Substantia nigra (tissue), 51 donors: ENCODE measurements at places on chromosomes 7 and 10.

GRCh38 chr7:87058744-87059524 lies 520 bp downstream of the ELAPOR2 start:
- DNase-seq, result peak; percentile 14

- DNase-seq, result no peak
Measured at GRCh38 chr10:101563007-101563406, 25.1 kb downstream of the POLL start.

- no peak for DNase-seq
Measured at GRCh38 chr7:65927489-65928448, 54.2 kb downstream of the GUSB start.

GRCh38 chr10:46268076-46268881 lies 18.5 kb upstream of the ANTXRL start:
- no peak for DNase-seq

- no peak for DNase-seq
Measured at GRCh38 chr7:43232366-43232765, 119.9 kb downstream of the HECW1 start.

DNA sequence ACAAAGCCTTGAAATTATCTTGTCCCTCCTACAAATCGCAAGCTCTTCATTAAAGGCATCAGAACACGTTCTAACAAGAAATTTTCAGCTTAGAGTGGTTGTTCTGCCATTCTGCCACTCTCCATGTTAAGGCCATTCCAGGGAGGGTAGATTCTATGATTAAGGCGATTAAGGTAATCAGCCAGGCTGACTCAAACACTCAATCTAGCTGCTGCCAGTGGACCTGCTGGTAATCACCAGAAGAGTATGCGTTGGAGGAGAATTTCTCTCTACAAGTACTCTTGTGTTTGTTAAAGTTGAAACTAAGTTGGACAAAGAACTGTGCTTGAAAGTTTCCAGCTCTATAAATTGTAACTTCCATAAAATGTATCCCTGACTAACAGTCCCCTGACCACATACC lies 149.2 kb upstream of the COL1A2 start:
- DNase-seq, result no peak

DNA sequence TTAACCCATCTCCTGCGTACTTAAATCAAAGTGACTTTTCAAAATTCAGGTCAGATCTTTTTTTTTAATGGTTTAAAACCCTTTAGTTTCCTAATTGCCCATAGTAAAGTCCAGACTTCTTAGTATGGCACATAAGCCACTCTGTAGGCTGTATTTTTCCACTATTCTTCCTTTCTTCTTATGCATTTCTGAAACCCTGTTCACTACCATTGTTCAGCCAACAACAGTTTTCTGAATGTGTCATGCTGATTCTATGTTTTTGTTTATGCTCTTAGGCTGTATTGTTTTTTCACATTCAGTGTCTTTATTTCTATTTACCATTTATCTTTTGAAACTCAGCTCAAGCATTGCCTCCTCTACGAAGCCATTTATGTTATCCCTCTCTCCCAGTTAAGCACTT lies 26.7 kb downstream of the CCSER2 start:
- DNase-seq, result no peak

- no peak for DNase-seq
Measured at GRCh38 chr10:91389636-91390512, 20.3 kb upstream of the HECTD2 start.

- DNase-seq, result no peak
Measured at GRCh38 chr7:3730276-3730675, 429.2 kb downstream of the SDK1 start.

- no peak for DNase-seq
Measured at GRCh38 chr7:27199849-27200760, at the start of gene HOXA13. TSS of gene HOXA13 (minus strand) at chr7:27200091. CDS start at chr7:27200077, 14 bp downstream.

GRCh38 chr7:142442396-142442795 lies 184.5 kb upstream of the PRSS58 start:
- DNase-seq, result no peak

DNA sequence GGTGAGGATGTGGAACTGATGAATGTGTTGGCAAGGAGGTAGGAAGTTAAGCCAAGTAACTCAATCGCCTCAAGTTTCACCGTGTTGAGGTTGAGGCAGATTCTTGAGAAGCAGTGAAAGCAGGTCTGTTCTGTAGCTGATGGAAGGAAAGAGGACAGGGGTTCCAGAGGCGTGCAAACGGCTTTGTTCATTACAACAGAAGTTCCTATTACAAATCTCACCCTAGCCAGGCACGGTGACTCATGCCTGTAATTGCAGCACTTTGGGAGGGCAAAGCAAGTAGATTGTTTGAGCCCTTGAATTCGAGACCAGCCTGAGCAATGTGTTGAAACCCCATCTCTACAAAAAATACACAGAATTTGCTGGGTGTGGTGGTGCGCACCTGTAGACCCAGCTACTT lies 36.9 kb upstream of the PTF1A start:
- DNase-seq, result no peak

- peak; percentile 76 for DNase-seq
Measured at GRCh38 chr7:131507592-131508331, 48.7 kb downstream of the PODXL start.

GRCh38 chr10:3652886-3653285 lies 132.1 kb downstream of the KLF6 start:
- DNase-seq, result no peak

DNA sequence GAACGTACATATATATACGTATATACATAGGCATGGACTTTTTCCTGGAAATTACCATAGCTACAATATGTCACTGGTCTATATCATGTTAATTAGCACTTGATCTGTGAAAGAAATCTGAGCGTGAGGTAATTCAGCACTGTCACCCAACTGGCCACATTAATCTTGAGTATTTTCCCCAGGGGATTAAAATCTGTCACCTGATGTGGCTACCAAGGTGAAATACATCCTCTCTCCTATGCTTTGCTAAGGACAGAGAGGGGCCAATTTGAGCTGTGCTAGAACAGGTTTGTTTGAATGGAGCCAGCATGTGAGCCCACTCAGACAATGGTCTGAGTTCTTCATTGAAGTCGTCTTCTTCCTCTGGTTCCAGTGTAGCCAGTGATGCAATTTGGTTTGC lies 33.3 kb downstream of the CYCS start:
- DNase-seq, result no peak

- no peak for DNase-seq
Measured at GRCh38 chr7:45269192-45269591, 111.6 kb downstream of the RAMP3 start.

GRCh38 chr10:92122941-92123450 lies 167.9 kb downstream of the CPEB3 start:
- DNase-seq, result no peak
